ENCODE measurements at places on chromosomes 2 and 18.

GRCh38 chr2:27956888-27957287, 66.4 kb downstream of the BABAM2 start:
- H3K27me3 ChIP-seq: no peaks in the 10 kb centered on the region
- H3K36me3 ChIP-seq: peaks cover 6% of the 10 kb centered on the region
- peaks cover 31% of the 10 kb centered on the region for H3K4me1 ChIP-seq
- H3K4me3 ChIP-seq: no peak overlapping the region

DNA sequence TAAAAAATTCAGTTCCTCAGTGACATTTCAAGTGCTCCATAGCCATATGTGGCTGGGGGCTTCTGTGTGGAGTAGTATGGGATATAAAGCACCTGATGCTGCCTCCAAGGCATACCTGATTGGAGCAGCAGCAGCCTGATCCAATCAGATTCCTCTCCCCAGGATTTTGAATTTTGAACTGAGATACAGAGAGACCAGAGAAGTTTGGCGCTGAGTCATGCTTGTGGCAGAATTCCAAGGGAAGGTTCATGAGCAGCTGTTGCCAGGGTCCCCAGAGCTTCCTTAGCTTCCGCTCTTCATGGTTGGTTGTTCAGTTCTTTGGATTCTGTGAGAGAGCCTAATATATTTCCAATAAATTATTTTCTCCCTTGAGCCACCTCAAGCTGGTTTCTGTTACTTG, 29.0 kb upstream of the CFAP36 start:
- no peak overlapping the region for H3K27ac ChIP-seq
- no peak overlapping the region for H3K4me3 ChIP-seq

GRCh38 chr2:210049831-210050230, 47.4 kb downstream of the RPE start:
- H3K36me3 ChIP-seq: peaks cover 20% of the 10 kb centered on the region
- DNase-seq: no peak
- H3K27me3 ChIP-seq: no peaks in the 10 kb centered on the region
- no peak overlapping the region for H3K4me3 ChIP-seq
- no peaks in the 10 kb centered on the region for H3K4me1 ChIP-seq

DNA sequence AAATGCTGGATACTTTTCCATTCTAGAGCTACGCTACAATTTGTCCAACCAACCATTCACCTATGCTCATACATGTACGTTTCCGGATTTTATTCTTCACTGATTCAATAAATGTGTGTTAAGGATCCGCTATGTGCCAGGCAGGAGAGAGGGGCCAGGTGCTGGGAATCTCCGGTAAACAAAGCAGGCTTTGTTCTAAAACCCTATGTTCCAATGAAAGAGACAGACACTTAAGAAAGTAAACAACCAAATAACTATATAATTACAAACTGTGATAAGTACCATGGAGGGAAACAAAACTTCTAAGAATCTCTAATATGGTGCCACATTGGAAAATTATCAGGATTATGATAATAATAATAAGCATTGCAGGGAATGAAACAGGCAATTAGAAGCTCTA, 22.2 kb upstream of the POMC start:
- peaks cover 2% of the 10 kb centered on the region for H3K27me3 ChIP-seq
- DNase-seq: no peak
- no peak overlapping the region for H3K27ac ChIP-seq
- H3K36me3 ChIP-seq: no peaks in the 10 kb centered on the region

DNA sequence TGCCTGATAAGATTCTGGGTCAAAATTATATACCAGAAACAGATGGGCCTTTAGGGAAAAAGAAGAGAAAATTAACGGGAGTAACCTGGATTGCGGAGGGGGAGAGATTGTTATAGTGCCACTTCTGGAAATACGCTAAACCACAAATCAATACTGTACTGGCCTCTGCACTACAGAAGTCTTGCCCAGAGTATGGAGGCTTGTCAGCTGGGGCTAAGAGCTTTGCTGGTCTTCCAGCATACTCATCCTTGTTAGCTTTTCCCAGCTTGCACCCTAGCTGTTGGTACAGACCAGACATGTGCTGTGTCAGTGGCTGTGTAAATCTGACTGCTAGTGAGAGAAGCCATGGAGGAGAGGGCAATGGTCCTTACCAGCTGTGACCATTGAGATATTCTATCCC, 8.9 kb downstream of the AGBL5 start:
- no peak overlapping the region for H3K4me3 ChIP-seq
- no peak overlapping the region for H3K27ac ChIP-seq
- peaks cover 13% of the 10 kb centered on the region for H3K36me3 ChIP-seq
- H3K4me1 ChIP-seq: peaks cover 7% of the 10 kb centered on the region
- no peak for DNase-seq

GRCh38 chr2:27202854-27203253, 9.0 kb upstream of the ATRAID start:
- H3K36me3 ChIP-seq: peaks cover 39% of the 10 kb centered on the region
- no peak overlapping the region for H3K27ac ChIP-seq
- no peak overlapping the region for H3K4me3 ChIP-seq
- DNase-seq: no peak
- no peaks in the 10 kb centered on the region for H3K4me1 ChIP-seq
- H3K27me3 ChIP-seq: no peaks in the 10 kb centered on the region

DNA sequence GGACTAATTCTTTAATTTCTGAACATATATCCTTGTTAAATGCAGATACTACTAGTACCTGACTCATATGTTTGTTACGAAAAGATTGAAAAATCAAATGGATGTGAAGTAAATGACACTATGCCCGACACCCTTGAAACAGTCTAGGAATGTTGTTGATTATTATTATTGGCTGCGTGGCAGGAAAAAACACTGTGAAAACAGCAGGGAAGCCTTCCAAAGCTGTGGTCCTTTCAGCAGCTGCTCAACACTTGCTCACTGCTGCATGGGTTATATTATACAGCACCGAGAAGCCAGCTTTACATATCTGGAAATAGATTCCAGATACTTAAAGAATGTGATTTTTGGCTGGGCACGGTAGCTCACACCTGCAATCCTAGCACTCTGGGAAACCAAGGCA, 26.5 kb downstream of the CRYGD start:
- H3K27ac ChIP-seq: no peak overlapping the region
- peaks cover 9% of the 10 kb centered on the region for H3K27me3 ChIP-seq
- no peak overlapping the region for H3K4me3 ChIP-seq
- H3K4me1 ChIP-seq: peaks cover 2% of the 10 kb centered on the region

DNA sequence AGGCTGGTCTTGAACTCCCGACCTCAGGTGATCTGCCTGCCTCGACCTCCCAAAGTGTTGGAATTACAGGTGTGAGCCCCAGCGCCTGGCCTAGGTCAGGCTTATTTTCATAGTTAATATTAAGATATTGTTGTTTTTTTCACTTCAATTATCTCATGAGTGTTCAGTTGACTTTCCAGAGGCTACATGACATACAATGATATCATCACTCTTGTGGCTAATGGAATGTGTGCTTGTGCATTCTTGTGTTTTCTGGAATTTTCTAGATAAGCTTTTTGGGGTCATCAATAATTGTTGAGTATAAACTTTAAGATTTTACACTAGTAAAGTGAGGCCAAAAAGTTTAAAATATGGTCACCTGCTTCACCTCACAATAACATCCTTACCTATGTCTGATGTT, 180.9 kb downstream of the FIGN start:
- DNase-seq: no peak
- H3K4me1 ChIP-seq: no peaks in the 10 kb centered on the region
- no peaks in the 10 kb centered on the region for H3K36me3 ChIP-seq

DNA sequence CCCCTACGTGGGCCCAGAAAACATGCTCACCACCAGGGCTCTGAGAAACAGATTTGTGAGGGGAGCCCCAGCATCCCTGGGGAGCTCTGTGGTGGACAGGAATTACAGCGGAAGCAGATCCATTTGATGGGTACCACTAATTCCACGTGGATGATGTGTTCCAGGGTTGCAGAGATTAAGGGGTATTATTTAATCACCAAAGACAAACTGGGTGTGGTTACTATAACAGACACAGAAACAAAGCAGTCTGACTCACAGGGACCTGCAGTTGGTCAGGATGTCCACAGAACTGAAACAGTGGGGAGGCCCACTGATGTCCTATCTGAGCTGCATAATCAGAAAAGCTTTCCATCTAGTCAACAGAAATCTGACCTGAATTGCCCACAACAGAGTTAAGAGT, 65.8 kb downstream of the PSMG2 start:
- H3K36me3 ChIP-seq: no peaks in the 10 kb centered on the region
- no peaks in the 10 kb centered on the region for H3K27me3 ChIP-seq
- no peak for DNase-seq
- H3K4me3 ChIP-seq: no peak overlapping the region

- H3K36me3 ChIP-seq: peaks cover 22% of the 10 kb centered on the region
- H3K27me3 ChIP-seq: no peaks in the 10 kb centered on the region
Observed at GRCh38 chr2:64631771-64632170, 21.9 kb downstream of the SERTAD2 start.

GRCh38 chr18:42606886-42607495, 508.5 kb downstream of the RIT2 start:
- H3K4me1 ChIP-seq: no peaks in the 10 kb centered on the region
- H3K27ac ChIP-seq: no peak overlapping the region
- no peak for DNase-seq
- H3K4me3 ChIP-seq: no peak overlapping the region
- no peaks in the 10 kb centered on the region for H3K27me3 ChIP-seq

- H3K27me3 ChIP-seq: no peaks in the 10 kb centered on the region
- peaks cover 14% of the 10 kb centered on the region for H3K36me3 ChIP-seq
- no peaks in the 10 kb centered on the region for H3K4me1 ChIP-seq
- DNase-seq: no peak
Observed at GRCh38 chr2:54208364-54209240, 47.4 kb downstream of the TSPYL6 start.

DNA sequence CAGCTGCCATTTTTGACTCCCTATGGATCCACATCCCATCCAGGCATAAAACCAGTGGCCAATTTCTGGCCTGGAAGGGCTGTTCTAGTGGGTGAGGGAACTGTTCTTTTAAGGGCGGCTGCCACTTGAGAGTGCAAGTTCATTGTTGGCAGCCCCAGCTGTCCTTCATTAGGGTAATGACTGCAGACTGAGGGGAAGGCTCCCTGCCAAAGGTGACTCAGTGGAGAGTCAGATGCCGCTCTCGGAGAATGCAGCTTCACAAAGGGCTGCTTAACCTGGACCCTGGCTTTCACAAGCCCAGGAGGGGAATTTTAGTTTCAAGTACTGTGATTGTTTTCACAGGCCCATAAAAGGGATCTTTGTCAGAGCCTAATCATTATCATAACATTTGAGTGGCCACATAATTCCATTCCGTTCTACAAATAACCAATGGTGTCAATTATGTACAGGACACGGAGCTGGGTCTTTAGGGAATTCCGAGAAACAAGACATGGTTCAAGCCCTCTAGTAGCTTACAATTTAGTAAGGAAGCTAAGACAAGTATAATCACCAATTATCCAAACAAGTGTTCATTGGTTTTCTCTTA, 235.7 kb downstream of the CDCA7 start:
- H3K36me3 ChIP-seq: peaks cover 3% of the 10 kb centered on the region
- H3K27ac ChIP-seq: no peak overlapping the region
- H3K27me3 ChIP-seq: peaks cover 8% of the 10 kb centered on the region
- no peaks in the 10 kb centered on the region for H3K4me1 ChIP-seq
- DNase-seq: no peak

GRCh38 chr18:74898965-74899364, 301.3 kb downstream of the ZNF407 start:
- H3K27me3 ChIP-seq: no peaks in the 10 kb centered on the region
- H3K36me3 ChIP-seq: peaks cover 5% of the 10 kb centered on the region
- H3K27ac ChIP-seq: no peak overlapping the region
- no peak overlapping the region for H3K4me3 ChIP-seq

GRCh38 chr2:74676331-74676730, 22.3 kb downstream of the SEMA4F start:
- peaks cover 49% of the 10 kb centered on the region for H3K36me3 ChIP-seq
- no peak overlapping the region for H3K27ac ChIP-seq
- H3K27me3 ChIP-seq: no peaks in the 10 kb centered on the region
- no peak for DNase-seq

DNA sequence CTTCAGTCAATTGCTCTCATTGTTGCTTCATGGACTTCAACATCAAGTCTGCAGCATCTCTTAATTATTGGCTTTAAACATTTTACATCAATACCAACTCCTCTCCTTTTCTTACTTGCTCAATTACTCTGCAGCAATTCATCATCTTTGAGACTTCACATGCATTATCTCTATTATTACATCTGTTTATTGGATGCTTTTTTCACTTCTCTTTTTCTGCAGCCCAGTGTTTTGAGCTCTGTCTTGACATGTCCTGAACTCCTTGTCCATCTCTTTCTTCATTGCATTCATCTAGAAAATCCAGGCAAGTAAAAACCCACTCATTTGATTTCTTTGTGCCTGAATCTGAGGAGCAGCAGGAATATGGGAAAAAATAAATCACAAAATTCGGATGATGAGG, 647.9 kb downstream of the PLCL1 start:
- H3K27ac ChIP-seq: no peak overlapping the region
- no peak for DNase-seq
- H3K4me1 ChIP-seq: no peaks in the 10 kb centered on the region
- H3K36me3 ChIP-seq: no peaks in the 10 kb centered on the region
- no peak overlapping the region for H3K4me3 ChIP-seq

- no peak overlapping the region for H3K4me3 ChIP-seq
- no peaks in the 10 kb centered on the region for H3K36me3 ChIP-seq
- no peak overlapping the region for H3K27ac ChIP-seq
- H3K27me3 ChIP-seq: no peaks in the 10 kb centered on the region
- DNase-seq: no peak
Observed at GRCh38 chr2:163077241-163077640, 238.7 kb upstream of the KCNH7 start.

GRCh38 chr2:234412726-234413125, 84.2 kb downstream of the ARL4C start:
- H3K27ac ChIP-seq: no peak overlapping the region
- peaks cover 36% of the 10 kb centered on the region for H3K4me1 ChIP-seq
- peaks cover 4% of the 10 kb centered on the region for H3K36me3 ChIP-seq
- H3K4me3 ChIP-seq: no peak overlapping the region
- H3K27me3 ChIP-seq: no peaks in the 10 kb centered on the region
- no peak for DNase-seq

GRCh38 chr2:38370664-38371063, 6.4 kb downstream of the ATL2 start:
- peaks cover 2% of the 10 kb centered on the region for H3K36me3 ChIP-seq
- no peak for DNase-seq
- peaks cover 27% of the 10 kb centered on the region for H3K4me1 ChIP-seq
- H3K27me3 ChIP-seq: no peaks in the 10 kb centered on the region
- no peak overlapping the region for H3K4me3 ChIP-seq
- H3K27ac ChIP-seq: no peak overlapping the region

DNA sequence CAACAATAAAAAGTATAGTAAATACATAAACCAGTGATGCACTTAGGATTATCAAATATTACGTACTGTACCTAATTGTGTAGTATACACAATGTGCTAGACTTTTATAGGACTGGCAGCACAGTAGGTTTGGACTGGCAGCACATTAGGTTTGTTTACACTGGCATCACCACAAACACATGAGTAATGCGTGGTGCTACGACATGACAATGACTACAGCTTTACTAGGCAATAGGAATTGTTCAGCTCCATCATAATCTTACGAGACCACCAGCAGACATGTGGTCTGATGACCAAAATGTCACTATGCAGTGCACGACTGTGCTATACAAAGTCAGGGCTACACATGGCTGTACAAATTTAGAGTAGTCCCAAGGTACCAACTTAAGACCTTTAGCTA, 2.3 kb downstream of the MBOAT2 start:
- no peak for DNase-seq
- no peak overlapping the region for H3K27ac ChIP-seq
- no peaks in the 10 kb centered on the region for H3K36me3 ChIP-seq
- peaks cover 6% of the 10 kb centered on the region for H3K4me1 ChIP-seq

Measured in memory B cell (primary cell).